GM18507 (cell line): ENCODE measurements at places on chromosomes 12 and 14.

GRCh38 chr14:31360919-31361662 is 59.3 kb downstream of the HEATR5A start:
- no peak for DNase-seq

DNA sequence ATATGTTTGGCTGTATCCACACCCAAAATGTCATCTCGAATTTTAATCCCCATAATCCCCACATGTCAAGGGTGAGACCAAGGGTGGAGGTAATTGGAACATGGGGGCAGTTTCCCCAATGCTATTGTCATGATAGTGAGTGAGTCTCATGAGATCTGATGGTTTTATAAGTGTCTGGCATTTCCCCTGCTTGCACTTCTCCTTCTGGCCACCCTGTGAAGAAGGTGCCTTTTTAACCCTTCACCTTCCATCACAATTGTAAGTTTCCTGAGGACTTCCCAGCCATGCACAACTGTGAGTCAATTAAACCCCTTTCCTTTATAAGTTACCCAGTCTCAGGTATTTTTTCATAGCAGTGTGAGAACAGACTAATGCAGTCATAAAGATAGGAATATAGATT is 216.7 kb upstream of the SSTR1 start:
- DNase-seq = no peak

DNA sequence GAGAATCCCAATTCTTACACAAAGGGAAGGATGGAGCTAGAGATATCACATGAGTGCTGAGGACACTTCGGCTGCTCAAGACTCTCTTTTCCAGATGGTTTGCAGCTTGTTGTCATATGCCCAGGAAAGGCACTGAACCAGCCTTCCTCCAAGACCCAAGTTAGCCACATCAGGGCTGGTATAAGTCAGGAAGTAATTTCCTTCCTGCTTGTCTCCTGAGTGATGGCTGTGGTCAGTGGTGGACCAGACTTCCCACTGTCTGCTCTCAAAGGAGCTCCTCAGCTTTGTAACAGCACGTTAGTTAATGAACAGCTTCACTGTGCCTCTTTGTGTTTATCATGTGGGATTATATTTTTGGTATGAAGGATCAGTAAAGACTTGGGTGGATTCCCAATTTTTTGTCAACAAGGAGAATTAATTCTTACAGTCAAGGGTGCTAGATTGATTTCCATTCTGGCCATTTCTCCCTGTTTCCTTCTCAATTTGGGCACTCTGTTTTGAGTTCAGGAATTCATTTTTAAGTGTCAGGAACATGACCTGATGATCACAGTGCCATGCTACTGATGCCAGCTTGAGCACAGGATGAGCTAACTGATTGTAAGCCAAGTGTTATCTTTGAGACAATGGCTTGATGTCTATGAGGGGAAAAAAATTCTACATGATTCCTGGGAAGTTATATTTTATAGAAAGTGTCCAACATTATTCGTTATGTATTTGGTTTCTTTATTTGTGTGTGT is 145.8 kb downstream of the GCH1 start:
- no peak for DNase-seq

- DNase-seq = no peak
Observed at GRCh38 chr12:5520831-5521230, 88.9 kb downstream of the NTF3 start.

DNA sequence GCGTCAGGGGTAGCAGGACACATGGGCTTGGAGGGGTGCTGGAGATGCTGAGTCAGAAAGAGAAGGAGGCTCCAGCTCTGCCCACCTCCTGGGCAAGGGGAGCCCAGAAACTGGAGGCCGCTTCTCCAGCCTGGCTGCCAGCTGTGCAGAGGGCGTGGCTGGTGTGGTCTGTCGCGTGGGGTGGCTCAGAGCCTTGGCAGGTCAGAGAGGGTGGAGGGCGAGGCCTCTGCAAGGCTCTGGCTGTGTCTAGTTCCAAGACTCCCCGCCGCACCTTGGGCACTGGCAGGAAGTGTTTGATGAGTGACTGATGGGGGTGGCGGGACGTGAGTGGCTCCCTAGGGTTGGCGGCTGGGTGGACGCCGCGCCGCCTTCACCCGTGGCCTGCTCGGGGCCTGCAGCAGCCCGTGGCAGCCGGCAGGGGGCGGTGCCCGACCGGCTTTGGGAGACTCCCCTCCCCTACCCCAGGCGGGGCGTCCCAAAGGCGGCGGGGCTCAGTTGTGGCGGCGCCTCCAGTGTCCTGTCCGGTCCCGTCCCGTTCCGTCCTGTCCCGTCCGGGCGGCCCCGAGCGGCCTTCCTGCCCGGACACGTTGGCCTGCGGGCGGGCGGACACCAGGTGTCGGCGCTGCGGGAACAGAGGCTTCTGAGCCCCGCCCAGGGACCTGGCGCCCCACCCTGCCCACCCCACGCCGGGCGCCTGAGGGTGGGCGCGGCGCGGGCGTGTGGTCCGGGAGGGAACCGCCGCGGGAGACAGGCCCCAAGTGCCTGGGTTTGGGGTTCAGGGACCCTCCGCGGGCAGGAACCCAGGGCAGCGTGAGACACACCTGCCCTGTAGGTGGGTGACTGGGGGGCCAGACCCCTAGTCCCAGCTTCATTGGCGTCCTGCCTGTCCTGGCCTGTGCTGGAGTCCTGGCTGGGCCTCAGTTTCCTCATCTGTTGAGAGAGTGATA is 39.7 kb downstream of the KRT80 start:
- peak; percentile 58 for DNase-seq
